ENCODE measurements at places on chromosomes 1 and 21. TPM values are rescaled to one million over a fixed set of nuclear protein-coding genes. Genes with fewer than 3 reads are reported as not detected.

DNA sequence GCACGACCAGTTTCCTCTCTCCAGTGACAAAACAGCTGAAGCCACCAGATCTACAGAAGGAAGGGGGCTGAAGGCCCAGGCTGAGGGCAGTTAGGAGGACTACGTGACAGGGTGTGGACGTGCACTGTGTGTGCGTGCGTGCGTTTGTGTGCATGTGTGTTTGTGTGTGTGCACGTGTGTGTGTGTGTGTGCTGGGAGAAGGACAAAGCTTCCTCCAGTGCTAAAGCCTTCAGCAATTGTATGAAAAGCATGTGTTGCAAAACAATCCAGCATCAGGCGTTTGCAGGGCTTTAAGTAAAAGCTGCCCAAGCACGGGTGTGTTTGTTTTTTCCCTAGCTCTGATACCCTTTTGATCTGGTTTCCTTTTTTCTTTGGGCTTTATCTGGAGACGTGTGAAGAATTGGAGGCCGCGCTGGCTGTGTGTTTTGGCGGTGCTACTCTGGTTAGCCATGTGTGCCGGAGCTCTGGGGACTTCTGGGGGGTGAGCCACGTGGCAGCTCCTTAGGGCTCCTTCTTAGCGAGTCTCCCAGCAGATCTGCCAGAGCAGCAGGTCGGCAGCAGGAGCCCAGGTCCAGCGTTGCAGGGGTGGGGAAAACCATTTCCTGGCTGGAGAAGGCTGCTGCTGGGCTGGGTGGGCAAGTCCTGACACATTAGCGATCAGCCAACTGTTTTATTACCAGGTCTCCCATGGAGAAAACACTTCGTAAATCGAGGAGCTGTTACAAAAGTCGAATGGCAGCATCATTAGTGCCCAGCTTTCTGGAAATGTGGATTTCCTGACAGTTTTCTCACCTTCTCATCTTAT lies 73.4 kb downstream of the UCK2 start:
- no peaks in the 10 kb centered on the region for H3K4me1 ChIP-seq
- H3K36me3 ChIP-seq: no peaks in the 10 kb centered on the region
- H3K27ac ChIP-seq: no peak overlapping the region
- no peak overlapping the region for H3K4me3 ChIP-seq
- no peak for DNase-seq

DNA sequence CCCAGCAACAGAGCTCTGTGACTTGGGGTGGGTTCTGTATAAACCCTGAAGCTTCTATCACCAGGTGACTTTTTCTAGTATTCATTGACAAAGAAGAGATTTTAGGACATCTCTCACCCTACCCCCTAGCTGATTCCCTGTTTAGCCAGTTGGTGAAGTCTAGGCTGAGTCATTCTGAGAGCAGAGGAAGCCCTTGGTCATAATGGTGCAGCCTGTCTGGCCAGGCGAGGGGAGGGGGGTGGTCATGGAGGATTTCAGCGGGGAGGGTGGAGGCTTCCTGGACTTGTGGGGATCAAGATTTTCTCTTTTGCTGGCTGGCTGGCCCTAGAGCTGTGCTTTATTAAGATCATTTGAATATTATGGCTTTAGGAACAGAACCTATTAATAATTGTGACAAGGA lies 262.6 kb downstream of the CAMTA1 start:
- DNase-seq: no peak
- no peak overlapping the region for H3K27ac ChIP-seq
- H3K4me3 ChIP-seq: no peak overlapping the region
- peaks cover 1% of the 10 kb centered on the region for H3K4me1 ChIP-seq

GRCh38 chr21:41167348-41168342 lies at the start of gene BACE2:
Gene BACE2 (plus strand): TSS chr21:41168160. CDS start chr21:41168264, 104 bp downstream.
- H3K4me1 ChIP-seq: peaks cover 12% of the 10 kb centered on the region
- no peak within 1 kb of the TSS for H3K27ac ChIP-seq
- H3K4me3 ChIP-seq: peak within 1 kb of the TSS; percentile 83
- H3K36me3 ChIP-seq: no peaks in the 10 kb centered on the region
- peak; percentile 81 for DNase-seq

- no peak overlapping the region for H3K4me3 ChIP-seq
- H3K36me3 ChIP-seq: no peaks in the 10 kb centered on the region
- no peaks in the 10 kb centered on the region for H3K27me3 ChIP-seq
- peak; percentile 63 for DNase-seq
- H3K27ac ChIP-seq: no peak overlapping the region
- peaks cover 11% of the 10 kb centered on the region for H3K4me1 ChIP-seq
These were observed 183.0 kb downstream of the ZBTB18 start for GRCh38 chr1:244234009-244234643.

DNA sequence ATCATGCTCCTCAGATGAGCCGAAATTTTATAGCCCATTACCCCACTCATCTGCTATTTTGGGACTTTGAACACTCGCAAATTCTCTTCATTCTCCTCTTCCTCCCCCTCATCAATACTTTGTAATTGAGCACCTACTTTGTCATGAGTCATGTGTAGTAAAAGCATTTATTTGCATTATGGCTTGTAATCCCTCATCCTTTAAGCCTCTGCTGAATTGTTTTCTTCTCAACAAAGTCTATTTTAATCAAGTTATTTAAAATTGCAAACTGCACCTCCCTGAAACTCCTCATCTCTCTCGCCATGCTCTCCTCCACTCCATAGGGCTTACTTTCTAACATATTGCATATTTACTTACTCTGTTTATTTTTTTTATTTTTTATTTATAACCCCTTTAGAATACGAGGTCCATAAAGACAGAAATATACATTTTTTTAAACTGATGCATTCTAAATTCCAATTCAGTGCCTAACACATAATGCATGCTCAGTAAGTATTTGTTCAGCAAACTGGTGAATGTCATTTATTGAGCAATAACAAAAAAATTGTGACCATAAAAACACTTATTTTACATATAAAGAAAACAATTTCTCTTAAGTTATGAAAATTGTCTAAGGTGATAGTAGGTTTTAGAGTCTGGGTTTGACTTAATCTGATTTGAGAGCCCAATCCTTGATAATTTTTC lies 161.7 kb downstream of the FASLG start:
- H3K4me3 ChIP-seq: no peak overlapping the region
- H3K27me3 ChIP-seq: no peaks in the 10 kb centered on the region
- DNase-seq: no peak
- no peaks in the 10 kb centered on the region for H3K4me1 ChIP-seq

PAQR6 gene
- 5.0 TPM for total RNA-seq

PYHIN1 gene
- not detected for total RNA-seq

All from neural progenitor cell (in vitro differentiated cells).